ENCODE measurements at places on chromosomes 6 and 20. TPM values are rescaled to one million over a fixed set of nuclear protein-coding genes. Genes with fewer than 3 reads are reported as not detected.

Gene TMEM30A
- 53.7 TPM for total RNA-seq

Gene PTGIS
- not detected for total RNA-seq

Gene PRDM13
- not detected for total RNA-seq

Gene HLA-DRB1
- total RNA-seq: not detected

DNA sequence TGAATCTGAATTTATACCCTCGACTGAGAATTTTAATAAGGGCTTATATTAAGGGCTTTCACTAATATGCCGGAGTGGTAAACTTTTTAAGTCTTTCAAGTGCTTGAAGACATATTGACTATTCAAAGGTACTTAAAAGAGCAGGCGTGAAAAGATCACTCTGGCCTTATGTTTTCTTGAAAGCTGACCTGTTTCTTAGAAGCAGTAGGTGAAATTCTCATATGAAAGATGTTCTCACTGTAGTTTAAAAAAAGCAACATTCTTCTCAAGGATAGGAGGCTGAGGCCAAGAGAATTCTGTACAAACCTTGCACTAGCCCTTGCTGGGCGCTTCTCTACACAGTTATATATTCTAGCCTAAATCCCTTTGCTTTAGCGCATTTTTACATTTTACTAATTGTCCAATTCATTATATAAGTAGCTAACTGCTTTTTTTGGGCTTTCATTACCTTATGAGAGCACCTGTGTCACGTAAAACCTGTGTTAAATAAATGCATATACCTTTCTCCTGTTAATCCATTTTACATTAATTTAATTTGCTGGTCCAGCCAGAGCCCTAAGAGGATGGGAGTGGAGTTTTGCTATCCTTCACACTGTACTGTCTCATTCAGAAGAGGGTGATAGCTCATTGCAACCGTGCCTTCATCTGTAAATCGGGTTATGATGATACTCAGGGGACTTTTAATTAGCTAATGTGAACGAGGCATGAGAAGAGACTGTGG is 59.6 kb upstream of the HFE start:
- peaks cover 18% of the 10 kb centered on the region for H3K36me3 ChIP-seq
- H3K27me3 ChIP-seq: no peaks in the 10 kb centered on the region
- peak overlapping the region; percentile 83 for H3K4me3 ChIP-seq
- H3K27ac ChIP-seq: peak overlapping the region; percentile 84
- peaks cover 22% of the 10 kb centered on the region for H3K4me1 ChIP-seq
- no peak for DNase-seq

- no peak overlapping the region for H3K4me3 ChIP-seq
- H3K4me1 ChIP-seq: no peaks in the 10 kb centered on the region
- H3K27me3 ChIP-seq: no peaks in the 10 kb centered on the region
- no peak for DNase-seq
Measured at GRCh38 chr6:136334853-136335252, 45.2 kb upstream of the BCLAF1 start.
